ENCODE measurements at places on chromosomes 16 and 17. TPM values are rescaled to one million over a fixed set of nuclear protein-coding genes. Genes with fewer than 3 reads are reported as not detected.

SLC6A2 gene
- total RNA-seq = 0.37 TPM

FKBP10 gene
- 4.2 TPM for total RNA-seq

GAST gene
- total RNA-seq = not detected

TSPOAP1 gene
- total RNA-seq = 2.5 TPM

ELP5 gene
- total RNA-seq = 14.2 TPM

CTCF gene
- total RNA-seq = 14.3 TPM

ENGASE gene
- total RNA-seq = 34.9 TPM

CYBA gene
- total RNA-seq = 22.8 TPM

MYH2 gene
- 0.81 TPM for total RNA-seq

RPS6KB1 gene
- total RNA-seq = 20.3 TPM

KRT39 gene
- not detected for total RNA-seq

KRT222 gene
- 3.2 TPM for total RNA-seq

KRTAP4-9 gene
- total RNA-seq = not detected

PRAC2 gene
- not detected for total RNA-seq

DNA sequence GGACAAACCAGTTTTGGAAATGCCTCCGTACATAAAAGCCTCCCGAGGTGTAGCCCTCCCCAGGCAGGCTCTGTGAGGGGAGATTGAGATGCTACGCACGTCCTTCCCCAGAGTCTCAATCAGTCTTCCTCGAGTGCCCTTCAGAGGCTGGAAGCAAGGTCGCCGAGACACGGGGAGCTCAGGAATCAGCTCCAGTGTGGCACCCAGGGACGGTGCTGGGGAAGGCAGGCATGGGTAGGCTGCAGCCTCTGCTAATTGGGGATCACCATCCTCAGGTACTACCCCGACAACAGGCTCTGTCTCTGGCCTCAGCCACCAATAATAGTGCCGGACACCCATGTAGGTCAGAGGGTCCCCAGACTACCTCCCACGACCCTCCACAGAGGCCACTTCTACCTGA lies 28.1 kb upstream of the GSG1L start:
- no peaks in the 10 kb centered on the region for H3K27me3 ChIP-seq
- no peak overlapping the region for H3K27ac ChIP-seq
- no peaks in the 10 kb centered on the region for H3K4me1 ChIP-seq
- H3K4me3 ChIP-seq = no peak overlapping the region
- DNase-seq = no peak

GRCh38 chr16:31333686-31334649 lies 21.0 kb upstream of the ITGAX start:
- H3K4me1 ChIP-seq = no peaks in the 10 kb centered on the region
- no peaks in the 10 kb centered on the region for H3K27me3 ChIP-seq
- no peak for DNase-seq
- no peaks in the 10 kb centered on the region for H3K36me3 ChIP-seq

- H3K4me3 ChIP-seq = no peak overlapping the region
- H3K4me1 ChIP-seq = no peaks in the 10 kb centered on the region
- no peak overlapping the region for H3K27ac ChIP-seq
These were observed 8.7 kb downstream of the HOXB1 start for GRCh38 chr17:48522031-48522653.

DNA sequence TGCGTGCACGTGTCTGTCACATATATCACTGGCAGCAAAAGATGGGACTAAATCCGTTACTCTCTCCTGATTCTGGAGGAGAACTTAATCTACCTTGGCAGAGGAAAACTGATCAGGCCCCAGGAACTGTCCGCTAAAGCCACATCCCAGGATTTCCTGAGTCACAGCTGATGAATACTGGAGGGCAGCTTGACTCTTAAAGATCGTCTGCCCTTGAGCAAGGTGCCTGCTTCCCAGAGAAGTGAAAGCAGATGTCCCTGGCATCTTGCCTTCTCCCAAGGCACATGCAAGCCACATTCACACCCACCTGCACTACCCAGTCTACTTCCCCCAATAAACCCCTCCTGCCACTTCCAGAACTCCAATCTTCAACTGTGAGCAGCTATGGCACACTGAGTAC lies 99.8 kb downstream of the CPPED1 start:
- no peak overlapping the region for H3K27ac ChIP-seq
- DNase-seq = peak; percentile 18
- H3K4me1 ChIP-seq = no peaks in the 10 kb centered on the region
- H3K4me3 ChIP-seq = no peak overlapping the region

- no peaks in the 10 kb centered on the region for H3K4me1 ChIP-seq
- H3K4me3 ChIP-seq = no peak overlapping the region
- H3K27ac ChIP-seq = no peak overlapping the region
These were observed 80.8 kb upstream of the NOL11 start for GRCh38 chr17:67636834-67637520.

GRCh38 chr16:11320170-11320569 lies 25.1 kb upstream of the RMI2 start:
- DNase-seq = no peak
- H3K27ac ChIP-seq = no peak overlapping the region
- no peak overlapping the region for H3K4me3 ChIP-seq
- no peaks in the 10 kb centered on the region for H3K27me3 ChIP-seq

GRCh38 chr17:47649972-47650524 lies 329 bp downstream of the KPNB1 start:
- no peaks in the 10 kb centered on the region for H3K27me3 ChIP-seq
- H3K36me3 ChIP-seq = peaks cover 21% of the 10 kb centered on the region
- peak overlapping the region; percentile 87 for H3K27ac ChIP-seq

- H3K4me3 ChIP-seq = no peak overlapping the region
- H3K4me1 ChIP-seq = no peaks in the 10 kb centered on the region
- H3K27me3 ChIP-seq = no peaks in the 10 kb centered on the region
These were observed 207.8 kb downstream of the SHISA9 start for GRCh38 chr16:13109171-13109570.

DNA sequence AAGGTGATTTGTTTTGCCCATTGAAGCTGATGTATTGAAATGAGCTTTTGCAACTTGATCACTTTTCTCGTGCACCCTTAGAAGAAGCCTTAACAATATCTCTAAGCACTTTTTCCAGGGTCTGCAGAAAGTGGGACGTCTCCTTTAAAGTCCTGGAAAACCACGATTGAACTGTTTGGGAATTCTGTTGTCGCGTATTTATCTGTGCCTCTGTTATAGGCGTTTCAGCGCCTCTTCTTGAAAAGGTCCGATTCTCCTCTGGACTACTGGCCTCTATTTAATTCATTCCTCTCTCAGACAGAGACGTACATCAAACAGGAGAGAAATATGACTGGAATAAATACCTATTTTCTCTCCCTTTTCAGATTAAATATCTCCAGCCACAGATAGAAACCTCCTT lies 262.4 kb upstream of the PSMD7 start:
- no peak for DNase-seq
- no peaks in the 10 kb centered on the region for H3K27me3 ChIP-seq
- H3K4me1 ChIP-seq = no peaks in the 10 kb centered on the region
- no peak overlapping the region for H3K4me3 ChIP-seq
- no peaks in the 10 kb centered on the region for H3K36me3 ChIP-seq

- no peak overlapping the region for H3K4me3 ChIP-seq
- peak overlapping the region; percentile 33 for H3K27ac ChIP-seq
- H3K4me1 ChIP-seq = no peaks in the 10 kb centered on the region
- no peak for DNase-seq
- H3K36me3 ChIP-seq = no peaks in the 10 kb centered on the region
These were observed 82.2 kb downstream of the SPECC1 start for GRCh38 chr17:20091174-20092029.

GRCh38 chr17:15048381-15048780 lies 216.7 kb downstream of the PMP22 start:
- H3K4me3 ChIP-seq = no peak overlapping the region
- DNase-seq = no peak
- no peak overlapping the region for H3K27ac ChIP-seq
- H3K27me3 ChIP-seq = no peaks in the 10 kb centered on the region
- H3K36me3 ChIP-seq = no peaks in the 10 kb centered on the region
- no peaks in the 10 kb centered on the region for H3K4me1 ChIP-seq

GRCh38 chr16:1435921-1436697 lies 5.2 kb downstream of the PERCC1 start:
- H3K4me1 ChIP-seq = peaks cover 1% of the 10 kb centered on the region
- no peak for DNase-seq
- H3K27ac ChIP-seq = no peak overlapping the region
- H3K36me3 ChIP-seq = no peaks in the 10 kb centered on the region
- no peaks in the 10 kb centered on the region for H3K27me3 ChIP-seq

GRCh38 chr17:4808378-4808767 lies 1.4 kb downstream of the PLD2 start:
- no peaks in the 10 kb centered on the region for H3K27me3 ChIP-seq
- no peak overlapping the region for H3K4me3 ChIP-seq
- peak overlapping the region; percentile 7 for H3K27ac ChIP-seq
- H3K36me3 ChIP-seq = no peaks in the 10 kb centered on the region
- no peaks in the 10 kb centered on the region for H3K4me1 ChIP-seq

- no peaks in the 10 kb centered on the region for H3K4me1 ChIP-seq
- no peak overlapping the region for H3K27ac ChIP-seq
- DNase-seq = no peak
- H3K36me3 ChIP-seq = no peaks in the 10 kb centered on the region
- H3K27me3 ChIP-seq = no peaks in the 10 kb centered on the region
These were observed 151.2 kb downstream of the MSI2 start for GRCh38 chr17:57407287-57408070.

GRCh38 chr17:28738680-28739384 lies 5.0 kb upstream of the TRAF4 start:
- H3K27me3 ChIP-seq = no peaks in the 10 kb centered on the region
- DNase-seq = no peak
- no peaks in the 10 kb centered on the region for H3K4me1 ChIP-seq
- H3K36me3 ChIP-seq = no peaks in the 10 kb centered on the region

DNA sequence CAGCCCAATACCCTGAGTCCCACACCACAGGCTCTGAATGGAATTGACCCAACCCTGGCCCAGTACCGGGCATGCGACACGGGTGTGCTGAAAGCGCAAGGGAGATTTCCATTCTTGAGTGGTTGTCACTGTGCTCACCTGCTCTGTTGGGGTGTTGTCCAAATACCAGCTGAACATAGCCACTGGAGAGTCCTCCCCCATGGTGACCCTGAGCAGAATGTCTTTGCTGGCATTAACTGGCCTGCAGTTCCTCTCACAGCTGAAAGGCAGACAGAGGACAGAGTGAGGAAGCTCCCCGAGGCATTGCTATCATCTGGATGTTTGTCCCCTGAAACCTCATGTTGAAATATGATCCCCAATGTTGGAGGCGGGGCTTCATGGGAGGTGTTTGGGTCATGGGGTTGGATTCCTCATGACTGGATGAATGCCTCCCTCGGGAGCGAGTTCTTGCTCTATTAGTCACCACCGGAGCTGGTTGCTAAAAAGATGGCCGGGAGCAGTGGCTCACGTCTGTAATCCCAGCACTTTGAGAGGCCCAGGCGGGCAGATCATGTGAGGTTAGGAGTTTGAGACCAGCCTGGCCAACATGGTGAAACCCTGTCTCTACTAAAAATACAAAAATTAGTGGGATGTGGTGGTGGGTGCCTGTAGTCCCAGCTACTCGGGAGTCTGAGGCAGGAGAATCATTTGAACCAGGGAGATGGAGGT lies 57.3 kb upstream of the BCO1 start:
- H3K36me3 ChIP-seq = no peaks in the 10 kb centered on the region
- H3K4me3 ChIP-seq = no peak overlapping the region
- H3K27me3 ChIP-seq = no peaks in the 10 kb centered on the region
- H3K4me1 ChIP-seq = no peaks in the 10 kb centered on the region
- no peak for DNase-seq
- no peak overlapping the region for H3K27ac ChIP-seq

GRCh38 chr16:12295395-12295794 lies 318.9 kb downstream of the SNX29 start:
- H3K27me3 ChIP-seq = no peaks in the 10 kb centered on the region
- no peak overlapping the region for H3K4me3 ChIP-seq
- DNase-seq = no peak
- H3K36me3 ChIP-seq = no peaks in the 10 kb centered on the region
- no peak overlapping the region for H3K27ac ChIP-seq

DNA sequence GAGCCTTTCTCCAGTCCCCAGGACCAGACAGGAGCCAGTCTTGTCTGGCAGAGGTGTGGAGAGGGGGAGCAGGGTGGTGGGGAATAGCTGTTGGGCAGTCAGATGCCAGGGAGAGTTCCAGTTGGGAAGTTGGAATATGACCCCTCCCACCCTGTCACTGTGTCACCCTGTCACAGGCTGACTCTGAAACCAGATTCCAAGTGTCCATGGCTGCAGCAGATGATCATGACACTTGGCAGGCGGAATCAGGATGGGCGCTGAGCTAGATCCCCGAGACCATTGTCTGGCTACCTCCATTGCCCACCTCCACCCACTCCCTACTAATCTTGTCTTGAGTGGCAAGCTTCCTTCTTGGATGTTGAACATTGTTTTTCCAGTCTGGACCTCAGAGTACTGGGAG lies 9.2 kb upstream of the NFATC3 start:
- peaks cover 64% of the 10 kb centered on the region for H3K4me1 ChIP-seq
- H3K36me3 ChIP-seq = peaks cover 9% of the 10 kb centered on the region
- H3K27ac ChIP-seq = no peak overlapping the region

DNA sequence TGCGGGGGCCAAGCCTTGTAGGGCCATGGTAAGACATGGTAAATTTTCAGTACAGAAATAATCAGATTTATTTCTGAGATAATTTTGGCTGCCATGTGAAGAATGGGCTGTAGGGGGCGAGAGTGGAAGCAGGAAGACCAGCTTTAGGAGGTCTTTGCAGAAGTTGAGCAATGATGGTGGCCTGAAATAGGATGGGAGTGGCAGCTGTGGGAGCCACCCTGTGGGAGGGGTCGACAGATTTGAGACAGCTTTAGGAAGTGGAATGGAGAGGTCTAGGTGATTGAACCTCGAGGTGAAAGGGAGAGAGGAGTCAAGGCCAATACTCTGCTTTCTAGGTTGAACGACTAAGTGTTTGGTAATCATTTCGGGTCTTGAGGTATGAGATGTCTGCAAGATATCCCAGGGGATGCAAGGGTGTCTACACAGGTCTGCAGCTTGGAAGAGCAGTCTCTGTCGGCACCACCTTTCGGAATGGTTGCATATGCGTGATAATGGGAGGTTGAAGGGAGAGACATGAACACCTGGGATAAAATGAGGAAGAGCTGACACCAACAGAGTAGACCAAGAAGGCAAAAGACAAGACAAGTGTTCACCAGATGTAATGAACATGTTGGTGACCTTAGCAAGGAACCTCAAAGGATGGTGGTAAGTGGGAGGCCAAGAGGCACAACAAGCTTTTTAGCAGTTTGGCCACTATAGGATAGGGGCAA lies 4.2 kb upstream of the ATXN7L3 start:
- H3K4me3 ChIP-seq = no peak overlapping the region
- H3K4me1 ChIP-seq = no peaks in the 10 kb centered on the region
- no peak overlapping the region for H3K27ac ChIP-seq
- no peaks in the 10 kb centered on the region for H3K36me3 ChIP-seq

GRCh38 chr16:22641131-22641628 lies 130.5 kb downstream of the NPIPB5 start:
- no peaks in the 10 kb centered on the region for H3K36me3 ChIP-seq
- H3K4me1 ChIP-seq = no peaks in the 10 kb centered on the region
- DNase-seq = no peak
- H3K4me3 ChIP-seq = no peak overlapping the region
- no peak overlapping the region for H3K27ac ChIP-seq
- peaks cover 4% of the 10 kb centered on the region for H3K27me3 ChIP-seq

Measured in right lobe of liver (tissue), 6 donors.